ENCODE measurements at places on chromosomes 3 and 15. TPM values are rescaled to one million over a fixed set of nuclear protein-coding genes. Genes with fewer than 3 reads are reported as not detected.

Gene RAD51
- 9.9 TPM for total RNA-seq

Gene PTH1R
- 0.06 TPM for total RNA-seq

Gene ATXN7
- 6.3 TPM for total RNA-seq

Gene PRR20G
- not detected for total RNA-seq

Gene EBLN2
- total RNA-seq: 9.6 TPM

Gene GPR27
- not detected for total RNA-seq

Gene PLAAT1
- total RNA-seq: 0.44 TPM

Gene KLHL18
- 32.7 TPM for total RNA-seq

Gene C3orf20
- total RNA-seq: not detected

Gene GUCA1C
- total RNA-seq: not detected

Gene HTR3E
- total RNA-seq: not detected

Gene TERC
- 16.6 TPM for total RNA-seq

Gene DPPA2
- not detected for total RNA-seq

Gene ADAMTS9
- 64.8 TPM for total RNA-seq

All from bladder microvascular endothelial cell (primary cell).